Stimulated activated CD4-positive, alpha-beta T cell treated with anti-CD3 and anti-CD28 coated beads, Interleukin-4, amount 100 ng/mL, for 1 hour (primary cell): ENCODE measurements at places on chromosomes 5 and 9.
A peak's percentile ranks its signal among the peaks of the same experiment; 100 is the strongest.

GRCh38 chr5:142748132-142748531 is 22.0 kb upstream of the ARHGAP26 start:
- DNase-seq = no peak

DNA sequence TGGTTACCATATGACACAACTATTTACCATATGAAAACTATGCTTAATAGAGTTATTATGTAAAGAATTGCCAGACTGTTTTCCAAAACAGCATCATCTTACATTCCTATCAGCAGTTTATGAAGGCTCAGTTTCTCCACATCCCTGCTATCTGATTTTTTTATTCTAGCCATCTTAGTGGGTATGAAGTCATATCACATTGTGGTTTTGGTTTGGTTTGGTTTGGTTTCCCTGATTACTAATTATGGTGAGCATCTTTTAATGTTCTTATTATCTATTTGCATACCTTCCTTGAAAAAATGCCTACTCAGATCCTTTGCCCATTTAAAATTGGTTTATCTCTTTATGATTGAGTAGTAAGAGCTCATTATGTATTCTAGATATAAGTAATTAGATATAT is 199.4 kb upstream of the NFIL3 start:
- no peak for DNase-seq

DNA sequence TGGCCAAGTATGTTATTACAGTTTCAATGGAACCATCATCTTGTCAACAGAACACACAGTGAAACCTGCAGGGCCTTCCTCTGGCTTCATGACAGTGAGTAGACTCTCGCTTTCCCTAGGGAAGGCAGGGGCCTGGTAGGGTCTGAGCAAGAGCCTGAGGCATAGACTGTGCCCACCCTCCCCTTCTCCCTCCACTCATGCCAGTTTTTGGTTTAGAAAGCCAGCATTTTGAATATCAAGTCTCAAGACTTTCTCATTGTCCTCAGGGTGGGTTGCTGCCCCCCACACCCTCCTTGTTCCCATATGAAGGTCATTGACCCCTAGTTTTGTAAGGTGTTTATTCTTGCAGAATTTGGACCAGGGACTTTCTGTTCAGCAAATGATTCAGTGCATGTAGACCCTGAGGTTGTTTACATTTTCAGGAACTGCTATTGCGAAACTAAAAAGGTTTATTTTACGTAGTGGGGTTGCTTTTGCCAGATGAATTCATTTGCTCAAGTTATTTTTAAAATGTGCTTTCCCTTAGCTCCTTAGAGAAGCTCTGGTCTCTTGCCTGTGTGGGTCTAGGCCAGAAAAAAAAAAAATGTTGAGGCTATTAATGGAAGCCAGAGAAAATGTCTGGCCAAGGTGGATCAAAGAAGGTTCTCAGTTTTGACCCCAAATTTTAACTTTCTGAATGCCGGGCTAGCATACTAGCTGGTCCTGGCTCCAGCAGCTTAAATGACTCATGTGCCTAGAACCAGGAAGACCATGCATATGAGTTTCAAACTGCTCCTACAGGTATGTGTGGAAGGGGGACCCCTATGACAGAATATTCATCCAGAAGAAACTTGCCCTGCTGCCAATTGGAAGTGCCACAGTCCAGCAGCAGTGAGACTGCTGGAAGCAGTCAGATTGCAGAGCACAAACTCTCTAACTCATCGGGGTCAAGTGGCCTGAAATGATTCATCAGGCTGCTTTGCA is 10.1 kb upstream of the MOB3B start:
- no peak for DNase-seq

- peak; percentile 11 for DNase-seq
Observed at GRCh38 chr9:33778700-33779351, 16.5 kb upstream of the PRSS3 start.

DNA sequence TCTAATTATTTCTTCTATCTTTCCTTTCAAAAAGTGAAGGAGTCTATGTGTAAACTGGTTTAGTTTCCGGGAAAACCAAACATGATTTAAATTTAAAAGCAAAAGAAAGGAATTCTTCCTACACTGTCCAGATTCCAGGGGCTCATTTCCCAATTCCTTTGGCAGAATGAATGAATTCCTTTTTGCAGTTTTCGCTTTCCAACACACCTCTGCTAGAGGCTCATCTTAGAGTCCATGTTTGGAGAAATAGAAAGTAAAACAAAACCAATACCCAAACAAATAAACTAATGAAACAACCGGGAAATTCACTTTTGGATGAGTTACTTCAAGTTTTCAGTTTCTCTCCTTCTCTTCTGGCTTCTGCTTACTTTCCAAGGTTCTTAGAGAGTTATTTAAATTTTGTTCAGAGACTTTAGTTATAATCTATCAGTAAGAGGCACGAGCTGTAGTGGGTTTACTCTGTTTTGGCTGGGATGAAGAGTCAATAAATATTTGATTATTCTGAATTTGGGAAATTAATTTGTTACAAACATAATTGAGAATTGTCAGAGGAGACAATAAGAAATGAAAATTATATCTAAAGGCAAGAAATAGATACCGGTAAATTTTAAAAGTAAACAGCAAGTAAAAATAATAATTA is 365.0 kb upstream of the CDH9 start:
- DNase-seq = no peak

- no peak for DNase-seq
Observed at GRCh38 chr5:1110307-1111240, 1.3 kb downstream of the SLC12A7 start.

GRCh38 chr5:138979684-138980280 is 104.6 kb upstream of the LRRTM2 start:
- DNase-seq = no peak

- DNase-seq = no peak
Observed at GRCh38 chr9:34559624-34560455, 29.7 kb downstream of the CNTFR start.

DNA sequence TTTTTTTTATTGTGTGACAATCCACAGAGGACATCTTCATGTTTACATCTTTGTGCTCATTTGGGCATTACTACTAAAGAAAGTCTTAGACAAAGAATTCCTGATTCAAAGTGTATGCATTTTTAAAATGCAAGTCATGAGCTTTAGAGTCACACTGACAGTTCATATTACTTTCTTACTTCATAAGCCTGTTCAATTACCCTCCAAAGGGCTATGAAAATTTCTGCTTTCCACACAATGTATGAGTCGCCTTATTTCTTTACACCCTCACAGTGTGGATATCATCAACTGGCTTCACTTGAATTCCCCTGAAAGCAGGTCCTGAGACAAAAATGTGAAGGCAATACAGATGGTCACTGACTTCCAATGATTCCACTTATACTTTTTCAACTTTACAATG is 280.4 kb upstream of the PTGER4 start:
- no peak for DNase-seq

DNA sequence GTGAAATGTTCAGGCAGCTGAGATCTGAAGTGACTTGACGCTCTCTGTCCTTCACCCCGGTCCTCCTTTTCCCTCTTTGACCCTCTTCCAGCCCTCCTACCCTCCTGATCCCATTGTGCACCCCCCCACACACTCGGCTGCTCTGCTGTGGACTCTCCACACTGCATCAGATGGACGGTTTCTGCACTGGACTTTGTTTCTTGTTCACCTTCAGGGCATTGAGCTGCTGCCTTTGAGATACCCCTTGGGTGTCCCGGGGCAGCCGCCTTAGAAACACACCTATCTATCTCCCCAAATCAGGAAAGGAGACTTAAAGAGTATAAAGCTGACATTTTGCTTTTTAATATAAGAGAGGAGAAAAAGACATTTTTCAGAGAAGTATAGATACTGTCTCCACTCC is 27.5 kb downstream of the AMBP start:
- no peak for DNase-seq

DNA sequence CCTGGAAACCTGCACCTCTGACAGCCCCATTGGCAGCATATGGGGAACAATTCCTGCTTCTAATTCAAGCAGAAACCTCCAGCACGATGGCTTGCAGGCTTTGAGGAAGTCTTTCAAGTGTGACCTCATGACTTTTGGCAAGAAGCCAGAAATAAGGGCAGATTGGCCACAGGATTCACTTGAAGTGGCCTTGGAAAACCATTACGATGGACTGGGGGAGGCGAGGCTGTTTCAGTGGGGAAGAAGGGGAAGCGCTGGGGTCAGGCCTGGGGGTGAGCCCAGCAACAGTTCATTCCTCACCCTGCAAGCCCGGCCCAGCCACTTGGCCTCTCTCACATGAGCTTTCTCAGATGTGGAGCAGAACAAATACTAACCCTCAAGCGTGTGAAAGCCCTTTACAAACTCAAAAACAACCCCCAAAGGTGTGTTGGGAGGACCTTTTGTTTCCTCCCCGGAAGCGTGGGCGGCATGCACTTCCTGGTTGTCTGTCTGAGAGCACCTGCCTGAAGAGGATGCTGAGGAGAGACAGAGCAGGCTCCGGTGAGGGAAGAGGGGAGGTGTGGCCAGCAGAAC is 26.9 kb upstream of the EEIG1 start:
- DNase-seq = peak; percentile 92
